ENCODE measurements at places on chromosomes 7 and 10.

- DNase-seq, result no peak
Observed at GRCh38 chr7:28815928-28816373, 142.2 kb downstream of the TRIL start.

- peak; percentile 81 for DNase-seq
Observed at GRCh38 chr7:77685233-77685632, 11.0 kb upstream of the RSBN1L start.

DNA sequence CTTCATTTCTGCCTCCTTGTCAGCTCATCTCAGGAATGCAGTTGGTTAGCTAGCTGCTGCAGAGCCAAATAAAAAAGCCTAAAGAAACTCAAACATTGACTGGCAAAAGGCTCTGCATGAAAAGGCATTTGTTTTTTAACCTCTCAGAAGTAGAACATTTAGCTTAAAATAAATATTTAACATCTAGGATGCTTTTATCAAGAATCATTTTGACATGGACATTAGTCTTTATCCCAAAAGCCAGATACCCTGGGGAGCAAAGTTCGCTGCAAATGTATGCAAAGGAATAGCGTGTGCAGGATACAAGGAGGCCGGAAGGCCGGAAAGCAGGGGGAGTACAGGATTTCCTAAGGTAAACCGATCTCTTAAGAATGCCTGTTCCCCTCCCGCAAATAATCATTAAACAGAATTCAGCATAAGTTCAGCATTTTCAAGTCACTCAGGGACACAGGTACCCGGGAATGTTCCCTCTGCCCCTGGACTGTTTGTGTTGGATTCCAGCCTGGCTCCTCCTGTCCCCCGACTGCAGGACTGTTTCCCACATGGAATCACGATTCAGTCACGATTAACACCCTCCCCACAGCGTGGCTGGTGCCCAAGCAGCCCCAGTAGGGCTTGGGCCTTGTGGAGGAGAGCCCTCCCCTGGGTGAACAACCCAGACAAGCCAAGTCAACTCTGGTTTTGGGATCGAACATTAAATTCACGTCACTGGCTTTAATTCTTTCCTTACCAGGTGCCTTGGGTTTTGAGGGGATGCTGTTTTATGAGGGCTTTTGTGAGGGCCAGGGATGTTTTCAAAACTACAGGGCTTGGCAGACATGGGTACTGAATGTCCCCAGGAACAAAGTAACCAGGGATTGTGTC lies 97.8 kb downstream of the HIPK2 start:
- DNase-seq, result peak; percentile 97

- no peak for DNase-seq
Observed at GRCh38 chr10:13080643-13081042, 19.3 kb upstream of the OPTN start.

GRCh38 chr7:24325708-24326107 lies 41.7 kb downstream of the NPY start:
- DNase-seq, result no peak

- no peak for DNase-seq
Observed at GRCh38 chr10:35202050-35202449, 75.4 kb downstream of the CREM start.

DNA sequence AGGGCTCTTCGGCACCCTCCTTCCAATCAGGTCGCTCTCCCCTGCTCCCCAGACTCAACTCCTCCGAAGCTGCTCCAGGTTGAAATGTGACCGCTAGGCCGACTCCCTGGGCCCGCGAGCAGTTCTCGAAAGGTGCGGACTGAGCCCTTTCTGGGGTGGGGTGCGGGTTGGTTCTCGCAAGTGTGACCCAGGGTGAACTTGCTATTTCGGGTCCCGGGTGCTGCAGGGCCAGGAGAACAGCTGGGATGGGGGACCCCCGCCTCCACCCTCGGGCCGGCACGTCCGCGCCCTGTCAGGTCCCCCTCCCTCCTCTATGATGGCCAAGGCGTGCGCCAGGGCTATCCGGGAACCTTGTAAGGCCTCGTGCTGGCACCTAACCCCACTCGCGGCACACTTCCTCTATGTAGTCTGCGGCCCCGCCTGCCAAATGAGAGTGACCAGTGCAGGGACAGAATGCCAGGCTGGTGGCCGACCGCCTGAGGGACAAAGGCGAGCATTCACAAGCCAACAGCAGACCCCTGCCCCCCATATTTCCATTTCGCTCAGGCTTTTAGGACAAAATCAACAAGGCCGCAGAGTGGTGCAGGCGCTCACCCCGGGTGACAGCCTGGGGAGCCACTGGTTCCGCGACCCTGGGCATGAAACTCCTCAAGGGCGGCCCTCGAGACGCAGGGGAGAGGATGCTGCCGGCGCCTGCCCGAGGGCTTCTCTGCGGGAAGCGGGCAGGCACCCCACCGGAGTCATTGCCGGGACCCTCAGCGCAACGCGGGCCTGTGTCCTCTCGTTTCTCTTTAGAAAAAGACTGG lies 13.7 kb upstream of the HOXA13 start:
- DNase-seq, result no peak

DNA sequence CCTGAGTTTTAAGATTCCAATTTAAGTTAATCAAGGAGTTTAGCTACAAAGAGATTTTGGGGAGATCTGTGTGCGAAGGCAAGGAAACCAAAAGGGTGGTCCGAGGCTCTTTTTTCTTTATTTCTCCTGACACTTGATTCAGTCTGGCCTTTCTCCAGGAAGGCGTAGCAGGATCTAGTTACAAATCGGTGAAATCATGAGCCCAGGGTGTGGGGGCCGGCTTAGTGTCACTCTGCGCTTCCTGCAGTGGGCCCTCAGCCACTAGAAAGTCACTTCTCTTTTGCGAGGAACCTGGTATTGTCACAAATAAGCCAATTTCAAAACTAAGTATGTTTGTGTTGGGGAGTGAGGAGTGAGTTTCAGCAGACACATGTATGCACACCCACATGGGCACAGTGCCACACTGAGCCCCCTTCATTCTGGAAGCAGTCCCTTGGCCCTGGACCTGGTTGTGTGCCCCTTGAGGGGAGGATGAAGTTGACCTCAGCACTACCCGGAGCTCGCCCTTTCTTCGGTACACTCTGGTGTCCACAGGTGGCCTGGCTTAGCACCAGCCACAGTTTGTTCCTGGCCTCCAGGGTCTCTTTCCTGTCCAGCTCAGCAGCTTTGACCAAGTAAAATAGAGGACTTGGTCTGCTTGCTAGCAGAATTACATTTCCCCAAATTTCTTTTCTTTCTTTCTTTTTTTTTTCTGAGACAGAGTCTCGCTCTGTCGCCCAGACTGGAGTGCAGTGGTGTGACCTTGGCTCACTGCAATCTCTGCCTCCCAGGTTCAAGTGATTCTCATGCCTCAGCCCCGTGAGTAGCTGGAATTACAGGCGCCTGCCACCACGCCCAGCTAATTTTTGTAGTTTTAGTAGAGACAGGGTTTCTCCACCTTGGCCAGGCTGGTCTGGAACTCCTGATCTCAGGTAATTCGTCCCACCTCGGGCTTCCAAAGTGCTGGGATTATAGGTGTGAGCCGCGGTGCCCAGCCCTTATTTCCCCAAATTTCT lies 84.0 kb upstream of the BTBD16 start:
- no peak for DNase-seq

DNA sequence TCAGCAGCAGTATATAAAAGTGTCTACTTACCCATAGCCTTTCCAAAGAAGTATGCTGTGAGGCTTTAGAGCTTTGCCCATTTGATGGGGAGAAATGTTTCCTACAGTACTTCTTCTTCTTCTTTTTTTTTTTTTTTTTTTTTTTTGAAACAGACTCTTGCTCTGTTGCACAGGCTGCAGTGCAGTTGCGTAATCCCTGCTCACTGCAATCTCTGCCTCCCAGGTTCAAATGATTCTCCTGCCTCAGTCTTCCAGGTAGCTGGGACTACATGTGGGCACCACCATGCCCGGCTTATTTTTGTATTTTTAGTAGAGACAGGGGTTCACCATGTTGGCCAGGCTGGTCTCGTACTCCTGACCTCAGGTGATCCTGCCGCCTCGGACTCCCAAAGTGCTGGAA lies 101.7 kb upstream of the TMEM26 start:
- DNase-seq, result peak; percentile 21

DNA sequence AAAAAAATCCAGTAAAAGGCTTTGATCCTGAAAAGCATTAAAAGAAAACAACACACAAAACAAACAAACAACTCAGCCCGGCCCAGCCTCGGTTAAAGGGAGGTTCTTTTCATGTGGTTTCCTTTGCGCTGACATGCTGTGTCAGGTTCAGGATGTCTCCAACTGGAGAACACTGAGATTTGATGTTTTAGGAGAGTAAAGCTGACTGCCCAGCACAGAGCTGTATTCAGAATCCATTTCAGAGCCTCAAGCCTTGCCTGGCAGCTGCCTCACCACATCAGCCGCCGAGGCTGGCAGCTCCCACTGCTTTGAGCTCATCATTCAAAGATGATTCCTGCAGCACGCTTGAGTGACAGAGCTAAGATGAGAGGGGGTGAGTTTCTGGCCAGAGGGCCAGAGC lies 205.8 kb upstream of the LYZL1 start:
- no peak for DNase-seq

DNA sequence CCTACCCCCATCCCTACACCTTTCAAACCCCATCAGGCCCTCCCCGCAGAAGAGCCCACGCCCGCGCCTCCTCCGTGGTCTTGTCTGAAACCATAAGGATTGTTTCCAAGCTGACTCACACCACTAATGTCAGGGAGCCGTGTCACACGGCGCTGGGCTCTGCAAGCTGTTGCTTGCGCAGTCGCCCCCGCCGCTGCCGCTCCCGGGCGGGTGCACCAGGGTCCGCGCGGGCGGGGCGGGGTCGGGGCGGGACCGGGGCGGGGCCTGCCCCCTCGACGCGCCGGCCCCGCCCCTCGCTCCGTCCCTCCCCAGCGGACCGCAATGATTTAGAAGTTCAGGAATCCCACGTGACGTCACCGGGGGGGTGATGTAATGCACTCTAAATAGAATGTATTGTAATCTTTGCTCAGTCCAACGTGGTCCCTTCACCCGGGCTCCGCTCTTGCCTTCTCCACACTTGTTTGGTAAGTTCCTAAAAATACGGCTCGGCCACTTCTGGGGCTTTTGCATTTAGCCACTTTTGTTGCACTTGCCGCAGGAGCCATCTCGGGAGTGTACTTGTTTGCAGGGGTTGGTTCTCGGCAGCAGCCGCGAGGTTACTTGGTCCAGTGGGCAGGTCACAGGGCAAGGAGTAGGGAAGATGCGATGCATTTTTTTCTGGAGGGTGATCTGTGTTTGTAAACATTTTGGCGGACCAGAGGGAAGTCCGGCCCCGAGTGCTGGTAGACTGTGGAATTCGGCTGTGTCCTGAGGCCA lies 3.2 kb upstream of the CREB5 start:
- DNase-seq, result peak; percentile 95

- DNase-seq, result no peak
Observed at GRCh38 chr10:122154545-122155366, 116.3 kb upstream of the BTBD16 start.

DNA sequence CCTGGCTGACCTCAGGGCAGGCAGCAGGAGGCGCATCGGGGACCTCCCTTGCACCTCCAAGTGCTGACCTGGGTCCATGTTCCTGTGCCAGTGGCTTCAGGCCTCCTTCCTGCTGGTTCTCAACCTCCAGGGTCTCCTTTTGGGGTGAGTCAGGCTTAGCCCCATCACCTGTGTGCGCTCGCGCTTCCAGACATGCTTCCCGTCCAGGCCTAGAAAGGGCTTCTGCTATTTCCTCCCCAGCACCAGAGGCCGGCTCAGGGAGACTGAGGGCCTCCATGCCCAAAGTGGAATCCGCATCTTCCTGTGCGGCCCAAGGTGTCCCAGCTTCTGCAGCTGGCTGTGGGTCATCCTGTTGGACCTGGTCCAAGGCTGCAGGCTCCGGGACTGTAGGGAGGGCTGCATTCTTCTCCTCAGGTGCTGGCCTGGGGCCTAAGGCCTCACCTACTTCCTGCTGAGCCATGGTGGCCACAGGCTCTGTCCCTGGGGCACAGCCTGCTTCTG lies 5.9 kb downstream of the NACAD start:
- DNase-seq, result no peak

DNA sequence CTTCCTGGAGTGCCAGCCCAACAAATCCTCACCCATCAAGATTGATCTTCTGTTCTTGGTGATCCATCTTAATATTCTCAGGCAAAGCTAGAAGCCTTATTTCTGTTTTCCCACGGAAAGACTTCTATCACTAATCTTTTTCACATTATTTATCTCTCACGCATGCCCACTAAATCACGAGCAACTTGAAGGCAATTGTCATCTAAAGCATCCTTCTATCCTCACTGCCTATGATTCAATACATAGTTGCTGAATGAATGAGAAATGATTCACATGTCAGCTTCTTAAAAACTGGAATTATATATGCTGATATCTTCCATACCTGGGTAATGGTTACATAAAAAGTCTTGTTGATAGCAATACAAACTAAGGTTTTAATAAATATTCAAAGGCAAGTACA lies 12.6 kb upstream of the COL1A2 start:
- no peak for DNase-seq

- peak; percentile 2 for DNase-seq
Observed at GRCh38 chr7:37061849-37062559, 337.7 kb upstream of the AOAH start.

DNA sequence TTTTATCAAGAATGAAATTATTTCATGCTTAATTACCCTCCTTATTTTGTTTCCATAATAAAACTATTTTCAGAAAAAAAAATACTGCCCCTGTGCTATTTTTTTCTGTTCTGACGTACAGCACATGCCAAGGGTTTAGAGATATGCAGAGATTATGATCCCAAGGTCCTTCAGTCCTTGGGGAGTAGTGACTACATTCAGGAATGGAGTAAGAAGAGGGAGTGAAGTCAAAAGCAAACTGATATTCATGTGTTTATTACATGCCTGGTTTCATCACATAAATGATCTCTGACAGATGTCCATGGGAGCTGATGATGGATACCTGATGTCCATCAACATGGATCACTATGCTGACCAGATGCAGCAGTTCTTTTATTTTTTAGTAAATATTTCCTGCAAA lies 17.2 kb downstream of the AKAP9 start:
- DNase-seq, result no peak

- no peak for DNase-seq
Observed at GRCh38 chr10:65660006-65660405, 1265.8 kb upstream of the LRRTM3 start.

- peak; percentile 72 for DNase-seq
Observed at GRCh38 chr10:7153750-7154149, 257.1 kb downstream of the SFMBT2 start.

GRCh38 chr7:113314594-113314993 lies 196.2 kb upstream of the SMIM30 start:
- DNase-seq, result no peak
